ENCODE measurements at places on chromosomes 12 and 14.
A peak's percentile ranks its signal among the peaks of the same experiment; 100 is the strongest.

DNA sequence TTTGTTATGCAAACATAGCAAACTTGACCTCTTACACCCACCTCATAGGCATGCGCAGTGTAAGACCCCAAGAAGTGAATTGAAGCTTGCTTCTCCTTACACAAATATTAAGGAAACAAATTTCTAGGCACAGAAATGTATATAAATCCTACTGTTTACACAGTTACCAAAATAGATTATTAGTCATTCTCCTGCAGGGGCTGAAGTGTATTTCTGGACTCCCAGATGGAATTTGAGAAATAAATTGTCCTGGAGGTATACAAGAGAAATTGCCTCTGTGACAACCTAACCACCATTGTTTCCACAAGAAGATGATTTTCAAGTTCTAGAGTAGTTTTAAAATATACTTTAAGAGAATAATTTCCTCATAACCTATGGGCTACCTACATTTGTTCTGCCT, 656.0 kb upstream of the MDGA2 start:
- DNase-seq, result no peak

DNA sequence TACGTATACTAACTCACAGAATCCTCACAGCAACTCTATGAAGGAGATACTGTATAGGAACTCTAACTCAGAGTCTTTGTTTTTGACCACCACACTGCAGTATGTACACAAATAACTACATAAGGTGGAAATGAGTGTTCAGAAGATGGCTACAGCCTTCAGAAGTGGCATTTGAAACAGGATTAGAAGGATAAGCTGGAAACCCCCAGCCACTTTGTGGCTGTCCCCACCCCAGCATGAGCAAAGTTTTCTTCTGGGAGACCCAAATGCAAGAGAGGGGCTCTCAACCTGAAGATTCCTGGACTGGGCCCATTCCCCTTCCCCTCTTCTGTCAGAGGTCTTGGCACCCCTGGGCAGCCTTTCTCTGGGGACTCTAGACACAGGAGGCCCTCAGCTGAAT, 43.2 kb upstream of the PNMA1 start:
- DNase-seq, result no peak

DNA sequence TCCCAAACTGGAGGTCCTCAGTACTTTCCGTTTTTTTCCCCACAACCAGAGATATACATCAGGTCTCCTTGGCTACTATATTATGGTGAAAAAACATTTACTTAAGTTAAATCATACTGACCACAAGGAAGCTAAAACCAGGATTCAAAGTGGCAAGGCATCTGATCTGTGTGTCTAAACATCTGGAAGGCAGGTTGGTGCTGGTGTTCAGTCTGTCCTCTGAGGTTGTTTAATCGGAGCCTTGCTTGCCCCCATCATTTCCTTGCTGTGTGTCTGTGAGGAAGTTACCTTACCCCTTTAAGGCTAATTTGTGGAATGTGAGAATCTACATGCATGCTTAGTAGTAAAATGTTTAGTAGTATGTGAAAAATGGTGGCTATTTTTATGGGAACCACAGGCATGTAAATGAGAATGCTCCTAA, 75.6 kb downstream of the GALNT4 start:
- no peak for DNase-seq

DNA sequence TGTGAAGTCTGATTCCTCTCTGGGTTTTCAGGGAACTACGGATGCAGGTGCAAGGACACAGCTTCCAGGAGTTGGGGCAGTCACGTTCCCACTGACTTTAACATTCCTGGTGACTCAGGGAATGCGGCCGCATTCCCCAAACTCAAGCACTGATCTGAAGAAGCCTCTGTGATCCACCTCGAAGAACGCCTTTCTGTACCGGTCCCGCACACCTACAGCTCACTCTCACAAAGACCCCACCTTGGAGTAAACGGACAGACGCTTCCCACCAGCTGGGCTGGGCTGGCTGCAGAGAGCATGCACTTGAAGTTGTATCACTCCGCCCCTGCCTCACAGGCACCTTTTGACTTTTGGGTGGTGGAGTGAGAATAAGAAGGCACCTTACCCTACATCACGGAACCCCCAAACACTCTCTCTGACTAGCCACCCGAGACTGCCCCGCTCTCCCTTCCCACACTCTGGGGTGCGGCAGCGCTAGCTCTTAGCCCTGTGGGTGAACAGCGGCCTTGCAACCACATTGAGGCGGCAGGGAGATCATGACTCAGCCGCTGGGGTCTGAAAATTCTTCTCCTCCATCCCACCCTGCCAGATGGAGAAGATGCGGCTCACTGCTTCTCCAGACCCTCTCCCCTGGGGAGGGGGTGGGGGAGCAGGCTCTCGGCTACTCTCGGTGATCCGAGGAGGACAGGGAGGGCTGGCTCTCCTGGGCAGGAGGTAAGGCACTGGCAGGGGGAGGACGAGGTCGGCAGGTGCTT, 23.7 kb upstream of the HDAC7 start:
- DNase-seq, result no peak

DNA sequence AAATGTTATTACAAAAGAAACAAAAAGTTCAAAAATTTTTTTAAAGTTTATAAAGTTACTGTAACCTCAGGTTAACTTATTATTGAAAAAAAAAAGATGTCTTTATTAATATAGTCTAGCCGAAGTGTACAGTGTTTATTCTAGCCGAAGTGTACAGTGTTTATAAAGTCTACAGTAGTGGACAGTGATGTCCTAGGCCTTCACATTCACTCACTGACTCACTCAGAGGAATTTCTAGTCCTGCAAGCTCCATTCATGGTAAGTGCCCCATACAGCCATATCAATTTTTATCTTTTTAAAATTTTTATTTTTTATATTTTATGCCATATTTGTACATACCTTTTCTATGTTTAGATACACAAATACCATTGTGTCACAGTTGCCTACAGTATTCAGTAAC, 10.4 kb downstream of the ATG2B start:
- no peak for DNase-seq

- DNase-seq, result no peak
Measured at GRCh38 chr14:37889087-37889486, 293.7 kb downstream of the TTC6 start.

DNA sequence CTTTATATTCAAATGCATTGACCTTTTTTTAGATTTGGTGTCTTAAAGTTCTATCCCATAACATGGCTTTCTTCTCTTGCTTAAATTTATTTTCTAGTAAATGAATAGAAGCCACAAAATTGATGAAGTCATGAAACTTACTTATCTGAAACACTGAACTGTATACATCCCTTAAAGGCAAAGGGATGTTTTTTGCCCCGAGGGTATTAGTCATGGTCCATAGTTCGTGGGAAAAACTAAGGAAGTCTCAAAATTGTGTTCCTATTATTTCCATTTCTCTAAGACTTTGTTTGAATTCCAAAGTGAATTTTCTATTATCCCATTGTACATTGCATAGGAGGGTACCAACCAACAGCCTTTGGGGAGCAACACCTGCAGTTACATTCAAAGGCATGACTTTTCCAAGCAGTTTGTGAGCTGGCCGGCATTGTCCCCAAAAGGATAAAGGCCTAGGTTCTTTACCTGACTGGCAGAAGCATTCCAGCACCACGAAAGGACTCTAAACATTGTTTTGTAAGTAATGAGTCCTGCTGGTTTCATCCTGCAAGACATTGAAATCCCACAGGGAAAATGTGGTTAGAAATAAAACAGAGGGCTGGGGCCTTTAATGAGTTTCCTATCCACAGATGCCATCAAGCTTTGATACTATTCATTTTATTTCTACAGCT, 473.5 kb downstream of the PRKD1 start:
- no peak for DNase-seq

- DNase-seq, result no peak
Measured at GRCh38 chr14:92360651-92361370, 37.8 kb downstream of the SLC24A4 start.

- no peak for DNase-seq
Measured at GRCh38 chr12:105057174-105057573, 27.1 kb downstream of the ALDH1L2 start.

DNA sequence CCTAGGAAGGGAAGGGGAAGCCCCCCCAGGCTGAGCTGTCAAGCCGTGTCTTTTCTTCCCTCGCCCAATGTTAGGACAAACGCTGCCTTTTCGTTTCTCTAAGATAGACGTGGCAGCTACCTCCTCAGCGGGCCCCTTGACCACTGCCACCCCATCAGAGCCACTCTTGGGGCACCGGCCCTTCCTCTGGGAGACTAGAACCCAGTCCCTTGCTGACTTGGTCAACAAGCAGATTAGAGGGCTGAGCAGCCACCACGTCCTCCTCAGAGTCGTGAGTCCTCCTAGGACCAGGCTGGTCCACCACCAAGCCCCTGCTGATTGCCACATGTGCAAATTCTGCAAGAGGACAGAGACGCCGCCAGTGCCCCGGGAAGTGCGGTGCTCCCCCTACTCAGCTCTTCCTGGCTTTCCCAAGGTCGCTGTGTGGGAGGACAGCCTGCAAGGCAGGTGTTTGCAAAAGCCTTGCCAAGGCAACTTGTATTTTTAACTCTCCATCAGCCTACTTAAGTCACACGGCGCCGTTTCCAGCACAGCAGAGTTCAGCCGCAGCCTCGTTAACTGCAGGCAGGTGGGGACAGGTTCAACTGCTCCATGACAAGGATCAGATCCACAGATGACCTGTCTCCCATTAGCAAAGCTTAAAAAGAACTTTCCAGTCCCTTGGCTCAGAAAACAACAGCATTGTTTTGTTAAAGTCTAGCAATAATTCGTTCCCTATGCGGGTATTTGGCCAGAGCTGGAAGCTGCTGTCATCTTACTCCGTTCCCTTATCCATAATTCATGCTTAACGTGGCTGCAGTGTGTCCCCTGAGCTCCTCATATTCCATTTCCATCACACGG, 65.6 kb downstream of the TESC start:
- DNase-seq, result peak; percentile 69

GRCh38 chr14:104419865-104420505, 159.6 kb upstream of the C14orf180 start:
- DNase-seq, result no peak

- no peak for DNase-seq
Measured at GRCh38 chr14:26132061-26132645, 465.7 kb downstream of the NOVA1 start.

DNA sequence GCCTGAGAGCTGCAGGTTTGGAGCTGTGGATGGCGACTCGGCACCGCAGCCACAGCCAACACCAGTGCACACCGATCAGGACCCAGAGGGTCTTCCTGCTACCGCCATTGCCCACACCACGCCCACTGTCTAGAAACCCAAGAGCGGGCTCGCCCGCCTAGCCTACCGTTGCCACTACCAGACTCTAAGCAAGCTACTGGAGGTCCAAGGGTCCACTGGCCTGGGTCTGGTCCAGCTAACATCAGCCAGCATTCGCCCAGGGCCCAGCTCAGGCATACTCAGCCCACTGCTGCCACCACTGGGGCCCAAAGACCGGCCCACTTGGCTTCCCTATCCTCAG, 30.5 kb upstream of the MON2 start:
- DNase-seq, result no peak

- DNase-seq, result no peak
Measured at GRCh38 chr14:105490267-105490571, 827 bp upstream of the TEDC1 start.

- DNase-seq, result no peak
Measured at GRCh38 chr14:90003526-90004307, 48.0 kb downstream of the TDP1 start.

DNA sequence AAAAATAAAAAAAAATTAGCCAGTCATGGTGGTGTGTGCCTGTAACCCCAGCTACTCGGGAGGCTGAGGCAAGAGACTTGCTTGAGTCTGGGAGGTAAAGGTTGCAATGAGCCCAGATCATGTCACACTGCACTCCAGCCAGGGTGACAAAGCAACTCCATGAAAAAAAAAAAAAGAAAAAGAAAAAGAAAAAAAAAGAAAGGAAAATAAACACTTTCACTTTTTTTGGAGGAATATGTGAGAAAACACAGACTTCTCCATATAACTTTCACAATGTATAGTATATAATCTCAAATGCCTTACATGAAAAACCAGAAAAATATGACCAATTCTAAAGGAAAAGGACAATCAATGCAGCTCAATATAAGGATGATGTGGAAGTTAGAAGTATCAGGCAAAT, 8.9 kb downstream of the CLECL1 start:
- DNase-seq, result no peak

GRCh38 chr12:88763536-88764100, 183.3 kb upstream of the KITLG start:
- DNase-seq, result no peak

- no peak for DNase-seq
Measured at GRCh38 chr12:20011200-20011599, 357.1 kb upstream of the PDE3A start.

- no peak for DNase-seq
Measured at GRCh38 chr12:130334937-130335336, 2.8 kb upstream of the PIWIL1 start.

- no peak for DNase-seq
Measured at GRCh38 chr14:23365036-23365731, at the start of gene EFS. Gene EFS, minus strand, starts transcription at chr14:23365172. Its CDS starts 147 bp downstream, at chr14:23365025.

- DNase-seq, result no peak
Measured at GRCh38 chr12:116264525-116265070, 12.9 kb downstream of the MED13L start.

- no peak for DNase-seq
Measured at GRCh38 chr14:100813291-100813690, 12.6 kb upstream of the MEG3 start.

DNA sequence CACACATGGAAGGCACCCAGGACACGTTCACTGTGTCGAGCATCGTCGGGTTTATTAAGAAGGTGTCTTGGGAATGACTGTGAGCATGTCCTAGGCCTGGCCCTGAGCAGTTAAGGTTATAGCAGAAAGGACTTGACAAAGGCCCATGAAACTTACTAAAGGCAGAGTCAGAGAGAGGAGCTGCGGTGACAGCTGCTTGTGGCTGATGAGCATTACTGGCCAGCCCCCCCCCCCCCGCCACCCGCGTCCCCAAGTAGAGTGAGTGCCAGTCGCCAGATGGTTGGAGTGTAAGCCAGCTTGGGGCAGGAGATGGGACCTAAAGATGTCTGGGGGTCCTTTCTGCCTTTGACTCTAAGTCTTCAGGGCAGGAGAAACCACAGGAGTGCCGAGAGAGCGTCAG, 169.9 kb downstream of the TSPAN9 start:
- DNase-seq, result no peak

DNA sequence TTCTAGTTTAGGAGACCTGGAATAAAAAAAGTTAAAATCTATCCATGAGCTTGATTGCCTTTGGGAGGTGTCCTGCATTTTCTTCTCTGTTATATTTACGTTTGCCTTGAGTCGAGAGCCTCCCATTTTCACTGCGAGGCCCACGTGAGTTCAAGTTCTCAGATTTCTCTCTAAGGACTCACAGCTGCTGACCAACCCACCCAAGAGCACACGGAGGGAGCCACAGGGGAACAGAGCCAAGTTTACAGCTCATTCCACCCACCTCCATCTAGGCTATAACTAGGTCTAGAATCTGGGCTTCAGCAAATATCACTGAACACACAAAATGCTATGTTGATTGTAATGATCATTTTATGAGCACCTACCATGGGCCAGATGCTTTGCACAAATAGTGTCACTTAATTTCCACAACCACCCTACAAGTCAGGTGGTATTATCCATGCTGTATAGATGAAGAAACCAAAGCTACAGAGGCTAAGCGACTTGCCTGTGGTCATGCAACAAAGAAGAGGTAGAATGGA, 16.7 kb downstream of the ALDH1L2 start:
- DNase-seq, result no peak
